ENCODE measurements at places on chromosomes 5 and 9.
A peak's percentile ranks its signal among the peaks of the same experiment; 100 is the strongest.

- DNase-seq: no peak
Observed at GRCh38 chr9:95729046-95729445, 146.4 kb upstream of the ERCC6L2 start.

DNA sequence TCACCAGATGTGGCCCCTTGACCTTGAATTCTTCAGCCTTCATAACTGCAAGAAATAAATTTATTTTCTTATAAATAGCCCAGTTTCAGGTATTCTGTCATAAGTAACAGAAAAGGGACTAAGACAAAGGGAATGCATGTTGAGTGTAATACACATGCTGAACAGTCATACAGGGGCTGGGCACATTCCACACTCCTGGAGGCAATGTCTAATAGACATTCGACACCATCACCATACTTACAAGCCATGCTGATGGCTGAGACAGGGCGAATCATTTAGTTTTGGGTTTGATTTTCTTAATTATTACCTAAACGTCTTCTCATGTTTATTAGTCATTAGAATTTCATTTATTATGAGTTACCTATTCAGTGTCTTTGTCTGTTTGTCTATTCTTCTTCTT, 68.5 kb downstream of the TENT4A start:
- no peak for DNase-seq

- no peak for DNase-seq
Observed at GRCh38 chr5:34680896-34681295, 24.8 kb downstream of the RAI14 start.

DNA sequence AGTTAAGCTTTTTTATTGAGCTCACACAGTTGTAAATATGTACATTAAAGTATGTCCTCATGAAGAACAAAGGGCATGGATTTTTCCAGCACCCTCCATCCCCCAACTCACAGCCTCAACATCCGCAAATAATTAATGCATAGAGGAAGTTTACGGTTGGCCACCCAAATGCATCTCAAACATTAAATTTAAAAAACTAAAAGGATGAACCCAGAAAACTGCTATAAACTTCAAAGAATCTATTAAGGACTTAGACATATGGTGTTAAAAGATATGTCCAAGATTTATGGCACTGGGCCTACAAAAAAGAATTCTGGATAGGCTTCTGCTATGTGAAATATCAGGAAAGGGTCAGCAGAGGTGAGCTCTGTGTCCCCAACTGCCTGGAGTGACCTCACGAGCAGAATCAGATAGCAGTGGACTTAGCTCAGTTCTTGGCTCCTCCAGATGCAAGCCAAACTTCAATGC, 54.0 kb upstream of the TNC start:
- DNase-seq: no peak

GRCh38 chr5:96022971-96023370, 61.3 kb upstream of the ELL2 start:
- DNase-seq: no peak

- DNase-seq: no peak
Observed at GRCh38 chr9:101668421-101668820, 70.0 kb downstream of the GRIN3A start.

GRCh38 chr9:92642564-92642963, 27.4 kb downstream of the IPPK start:
- no peak for DNase-seq

DNA sequence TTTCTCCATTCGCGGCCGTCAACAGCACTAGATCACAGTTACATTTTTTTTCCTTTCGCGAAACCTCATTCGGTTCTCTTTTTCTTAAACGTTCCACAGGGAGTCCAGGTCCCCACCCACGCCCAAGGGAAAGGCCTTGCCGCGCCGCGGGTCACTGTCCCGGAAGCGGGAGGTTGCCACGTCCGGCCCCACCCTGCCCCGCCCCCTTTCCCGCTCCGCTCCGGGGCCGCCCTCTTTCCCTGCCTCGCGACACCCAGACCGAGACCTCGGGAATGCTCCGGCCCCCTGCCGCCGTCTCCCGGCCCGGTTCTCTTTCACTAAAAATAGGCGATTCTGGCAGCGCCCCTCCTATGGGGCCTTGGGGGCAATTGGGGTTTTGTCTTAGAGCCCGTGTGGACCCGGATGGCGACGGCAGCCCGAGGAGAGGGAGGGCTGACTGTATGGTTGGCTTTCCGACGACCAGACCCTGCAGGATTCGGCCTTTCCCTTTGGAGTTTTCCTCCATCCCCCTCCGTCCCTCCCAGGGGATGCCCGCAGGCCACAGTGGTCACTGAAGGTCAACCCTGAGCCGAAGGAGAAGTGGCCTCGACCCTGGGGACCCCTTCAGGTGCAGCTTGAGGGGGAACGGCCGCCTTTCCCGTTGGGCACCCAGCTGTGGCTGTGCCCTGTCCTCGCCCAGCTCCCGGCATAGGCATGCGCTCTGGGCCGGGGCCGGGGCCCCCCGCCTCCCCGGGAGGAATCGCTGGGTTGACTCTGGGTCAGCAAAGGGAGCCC, 2.8 kb upstream of the RACK1 start:
- DNase-seq: peak; percentile 86

- DNase-seq: no peak
Observed at GRCh38 chr9:109602987-109603386, 104.9 kb upstream of the PTPN3 start.

DNA sequence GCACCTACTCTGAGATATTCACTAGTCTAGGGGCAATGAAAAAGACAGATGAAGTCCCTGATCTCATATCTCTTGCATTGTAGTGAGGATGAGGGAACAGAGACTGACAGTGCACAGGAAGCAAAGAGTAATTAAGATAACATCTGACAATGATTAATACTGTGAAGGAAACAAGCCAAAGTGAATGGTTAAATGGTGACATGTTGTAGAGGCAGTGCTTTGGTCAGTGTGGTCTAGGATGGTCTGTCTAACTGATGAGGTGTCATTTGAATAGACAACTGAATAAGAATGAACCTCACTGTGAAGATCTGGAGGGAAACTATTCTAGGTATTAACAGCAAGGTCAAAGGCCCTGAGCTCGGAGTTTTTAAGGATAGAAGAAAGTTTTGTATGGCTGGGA, 333.3 kb upstream of the GRIA1 start:
- DNase-seq: no peak

GRCh38 chr5:179613460-179614071, 9.9 kb downstream of the HNRNPH1 start:
- DNase-seq: no peak

DNA sequence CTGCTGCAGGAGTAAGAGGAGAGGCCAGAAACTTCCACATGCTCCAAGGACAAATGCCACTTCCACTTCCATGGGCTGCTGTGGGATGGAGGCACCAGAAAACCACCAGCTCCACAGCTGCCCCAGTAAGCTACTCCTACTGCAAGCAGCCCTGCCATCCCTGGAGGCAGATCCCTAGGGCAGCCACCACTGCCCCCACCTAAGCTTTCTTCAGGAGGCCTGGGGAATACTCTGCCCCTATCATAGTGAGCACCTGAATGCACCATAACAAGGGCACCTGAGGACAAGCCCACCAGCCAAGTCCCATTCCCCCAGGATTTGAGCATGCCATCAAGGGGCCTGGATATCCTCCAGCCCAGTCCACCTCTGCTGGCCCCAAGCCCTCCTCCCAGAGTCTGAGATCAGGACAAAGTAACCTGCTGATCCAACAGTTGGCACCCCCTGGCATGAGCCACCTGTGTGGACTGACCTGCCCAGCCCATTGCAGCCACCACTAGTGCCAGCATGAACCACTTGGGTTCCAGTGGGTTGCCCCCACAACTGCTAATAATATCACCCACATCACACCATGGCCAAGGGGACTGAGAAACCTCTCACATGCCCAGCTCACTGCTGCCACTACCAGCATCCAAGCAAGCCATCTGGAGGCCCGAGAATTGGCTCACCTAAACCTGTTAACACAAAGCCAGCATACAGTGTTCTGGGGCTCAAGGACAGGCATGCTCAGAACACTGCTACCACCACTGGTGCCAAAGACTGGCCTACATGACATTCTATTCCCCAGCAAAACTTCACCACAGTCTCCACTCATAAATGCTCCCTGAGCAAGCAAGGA, 480.1 kb downstream of the CDH12 start:
- DNase-seq: no peak

GRCh38 chr9:114283551-114284111, 39.3 kb upstream of the ORM1 start:
- no peak for DNase-seq

GRCh38 chr5:34499001-34499734, 157.0 kb upstream of the RAI14 start:
- DNase-seq: no peak
